ENCODE measurements at places on chromosomes 1 and 21.
A peak's percentile ranks its signal among the peaks of the same experiment; 100 is the strongest.

DNA sequence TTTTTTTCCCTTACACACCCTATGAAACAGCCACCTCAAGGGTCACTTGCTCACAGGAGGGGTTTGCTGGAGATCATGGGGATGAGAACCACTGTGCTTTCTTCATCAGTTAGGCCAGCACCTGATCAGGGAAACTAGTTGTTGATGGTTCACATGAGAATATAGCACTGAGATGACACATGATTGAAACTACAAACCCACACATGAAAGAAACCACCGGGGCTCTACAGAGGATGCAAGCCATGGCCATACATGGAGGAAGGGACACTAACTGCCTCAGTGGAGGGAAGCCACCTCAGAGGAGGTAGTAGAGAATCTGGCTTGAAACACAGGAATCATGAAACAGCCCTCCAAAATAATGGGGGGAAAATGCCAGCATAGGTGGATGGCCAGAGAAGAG lies 63.2 kb downstream of the PRKAB2 start:
- no peak for DNase-seq

DNA sequence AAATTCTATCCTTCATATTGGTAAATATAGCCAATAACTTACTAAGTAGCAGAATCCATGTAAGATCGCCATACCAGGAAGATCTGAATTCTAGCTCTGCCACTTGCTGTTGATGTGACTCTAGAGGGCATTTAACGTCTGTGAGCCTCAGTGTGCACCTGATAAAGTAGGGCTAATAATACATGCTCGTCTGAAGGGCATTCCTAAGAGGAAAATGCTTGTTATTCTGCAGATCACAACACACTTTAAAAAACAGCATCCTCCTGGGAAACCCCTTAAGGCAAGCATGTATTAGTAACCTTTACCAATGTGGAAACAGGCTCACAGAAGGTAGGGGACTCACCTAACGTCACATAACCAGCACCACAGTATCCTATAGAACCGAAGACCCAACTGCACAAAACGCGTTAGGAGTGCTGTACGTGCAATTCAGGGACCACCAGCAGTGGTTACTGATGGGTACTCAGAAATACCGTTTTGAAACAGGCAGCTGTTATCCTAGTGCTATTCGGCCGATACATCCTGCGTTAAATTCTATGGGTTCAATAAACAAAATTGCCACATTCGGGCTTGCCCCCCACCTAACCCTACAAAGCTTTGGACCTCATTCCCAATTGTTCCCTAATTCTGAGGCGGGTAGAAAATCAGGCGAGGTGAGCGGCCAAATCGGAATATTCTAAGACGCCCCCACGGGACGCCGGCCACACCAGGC lies 758 bp downstream of the DEPDC1 start:
- DNase-seq, result no peak

- DNase-seq, result peak; percentile 32
Measured at GRCh38 chr1:154609398-154610380, 1.7 kb upstream of the ADAR start.

DNA sequence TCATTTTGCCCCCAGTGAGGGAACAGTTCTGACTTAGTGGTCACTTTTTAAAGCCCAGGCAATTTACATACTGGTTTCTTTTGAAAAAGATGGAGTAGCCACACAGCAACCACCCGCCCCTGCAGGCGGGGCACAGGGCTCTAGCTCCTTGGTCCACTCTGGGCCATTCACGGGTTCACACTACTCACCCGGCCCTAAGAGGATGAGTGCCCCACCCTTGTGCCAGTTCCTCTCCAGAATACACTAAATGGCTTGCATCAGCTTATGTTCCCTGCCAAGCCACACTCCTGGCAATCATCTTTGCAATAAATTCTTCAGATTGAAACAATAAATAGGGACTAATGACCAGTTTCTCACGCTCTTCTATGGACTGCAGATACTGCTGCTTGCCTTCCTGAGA lies 15.7 kb upstream of the ATP13A2 start:
- DNase-seq, result no peak

DNA sequence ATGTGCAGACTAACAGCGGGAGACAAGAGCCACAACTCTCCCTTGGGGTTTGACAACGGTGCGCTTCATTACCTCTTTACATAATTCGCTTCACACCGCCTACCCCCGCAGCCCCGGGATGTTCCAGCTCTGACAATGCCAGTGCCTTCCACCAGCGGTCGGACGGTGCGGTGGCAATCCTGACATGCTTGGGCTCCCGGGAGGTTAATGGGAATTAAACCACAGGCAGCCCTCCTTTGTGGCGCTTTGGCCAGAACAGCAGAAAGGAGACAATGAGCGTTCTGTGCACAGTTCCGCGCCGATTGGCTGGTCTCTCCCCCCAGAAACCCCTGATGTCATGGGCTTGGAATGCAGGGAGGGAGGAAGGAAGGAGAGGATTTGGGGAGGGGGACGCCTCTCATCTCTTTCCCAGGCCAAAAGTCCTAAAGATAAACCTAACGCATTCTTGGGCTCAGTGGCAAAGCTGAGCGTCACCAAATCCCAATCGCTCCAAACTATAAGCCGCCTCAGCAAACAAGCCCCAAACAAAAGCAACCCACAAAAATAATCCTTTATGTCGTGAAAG lies 1.3 kb downstream of the CNN3 start:
- DNase-seq, result peak; percentile 49

- no peak for DNase-seq
Measured at GRCh38 chr1:240732390-240732789, 120.4 kb upstream of the GREM2 start.

- no peak for DNase-seq
Measured at GRCh38 chr1:3638027-3638426, 11.9 kb downstream of the WRAP73 start.

GRCh38 chr21:21715266-21715969 lies 717.2 kb downstream of the NCAM2 start:
- DNase-seq, result no peak

- peak; percentile 89 for DNase-seq
Measured at GRCh38 chr1:157193702-157194391, 55.7 kb upstream of the ETV3 start.

DNA sequence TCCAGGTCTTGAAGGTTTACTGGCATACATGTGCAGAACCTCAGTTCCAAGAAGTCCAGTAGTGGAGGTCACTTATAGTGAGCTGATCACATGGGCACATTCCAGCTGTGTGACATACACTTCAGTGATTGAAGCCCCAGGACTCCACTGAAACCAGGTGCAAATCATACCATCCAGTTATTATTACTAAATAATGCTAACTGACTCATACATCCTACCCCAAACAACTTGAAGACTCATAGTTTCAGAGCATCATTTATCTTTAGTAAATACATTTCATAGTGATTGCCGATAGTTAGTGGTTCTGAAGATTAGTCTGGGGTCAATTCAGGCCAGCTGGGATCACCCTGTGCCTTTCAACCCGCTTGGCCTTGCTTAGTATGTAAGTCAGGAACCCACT lies 137.9 kb upstream of the UBE2U start:
- no peak for DNase-seq

DNA sequence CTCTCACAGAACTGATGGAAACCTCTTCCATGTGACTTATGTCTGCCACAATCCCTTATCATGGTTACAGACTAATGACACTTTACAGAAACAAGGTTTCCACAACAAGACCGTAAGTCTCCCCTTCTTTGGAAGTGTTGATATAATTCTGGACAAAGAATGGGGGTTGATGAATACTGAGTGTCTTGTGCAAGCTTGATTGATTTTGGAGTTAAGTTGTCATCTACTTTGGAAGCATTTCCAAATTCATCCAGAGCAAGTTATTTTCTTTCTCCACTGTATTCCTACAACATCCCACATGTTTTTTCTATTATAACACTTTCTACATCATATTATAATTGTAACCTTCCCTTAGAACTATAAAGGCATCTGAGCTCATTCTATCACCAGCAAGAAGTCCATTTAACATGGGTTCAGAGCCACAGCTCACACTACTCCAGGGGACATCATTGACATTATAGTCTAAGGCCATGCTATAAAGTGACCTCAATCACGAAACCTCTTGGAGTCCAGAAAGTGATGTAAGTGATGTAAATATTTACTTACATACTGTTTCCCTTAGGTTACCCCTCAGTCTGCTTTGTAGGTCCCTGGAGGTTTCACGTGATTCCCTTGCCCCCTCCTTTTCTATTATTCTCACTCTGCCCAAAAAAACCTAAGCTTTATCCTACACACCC lies 125.7 kb upstream of the PBX1 start:
- no peak for DNase-seq

- DNase-seq, result no peak
Measured at GRCh38 chr1:55775007-55775406, 559.8 kb upstream of the USP24 start.

DNA sequence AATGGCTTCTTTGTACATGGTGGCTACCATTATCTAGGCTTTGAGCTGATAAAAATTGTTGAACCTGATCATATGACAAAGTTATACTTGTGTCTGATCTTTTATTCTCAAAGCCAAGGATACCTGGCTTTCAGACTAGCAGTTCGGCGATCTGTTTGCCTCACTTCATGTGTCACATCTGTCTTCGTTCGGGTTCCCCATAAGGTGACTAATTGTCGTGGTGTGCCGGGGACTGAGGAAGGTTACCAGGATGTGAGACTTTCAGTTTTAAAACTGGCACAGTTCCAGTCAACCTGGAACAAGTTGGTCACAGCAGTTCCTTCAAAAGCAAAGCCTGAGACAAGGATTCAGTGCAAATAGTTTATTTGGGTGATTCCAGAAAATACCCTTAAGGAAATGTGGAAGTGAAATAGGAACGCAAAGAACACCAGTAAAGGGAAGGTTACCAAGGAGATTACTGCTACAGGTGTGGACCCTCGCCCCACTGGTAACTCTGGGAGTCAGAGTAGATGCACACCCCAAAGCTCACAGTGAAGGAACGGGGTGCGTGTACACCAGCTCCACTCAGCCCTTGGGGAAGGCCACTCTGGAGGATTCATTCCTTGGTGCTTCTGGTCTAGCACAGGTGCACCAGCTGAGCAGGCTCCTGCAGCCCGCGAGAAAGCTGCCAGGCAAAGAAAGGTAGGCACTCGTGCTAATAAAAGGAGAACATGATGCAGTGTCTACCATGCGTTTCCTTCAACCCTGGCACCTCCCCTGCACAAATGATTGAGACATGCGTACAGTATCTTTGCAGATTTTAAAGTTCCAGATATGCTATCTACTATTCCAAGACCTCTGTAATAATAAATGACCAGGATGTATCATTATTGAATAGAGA lies 69.0 kb downstream of the VWA5B1 start:
- no peak for DNase-seq

GRCh38 chr1:150791585-150791984 lies 16.5 kb downstream of the CTSK start:
- DNase-seq, result no peak

DNA sequence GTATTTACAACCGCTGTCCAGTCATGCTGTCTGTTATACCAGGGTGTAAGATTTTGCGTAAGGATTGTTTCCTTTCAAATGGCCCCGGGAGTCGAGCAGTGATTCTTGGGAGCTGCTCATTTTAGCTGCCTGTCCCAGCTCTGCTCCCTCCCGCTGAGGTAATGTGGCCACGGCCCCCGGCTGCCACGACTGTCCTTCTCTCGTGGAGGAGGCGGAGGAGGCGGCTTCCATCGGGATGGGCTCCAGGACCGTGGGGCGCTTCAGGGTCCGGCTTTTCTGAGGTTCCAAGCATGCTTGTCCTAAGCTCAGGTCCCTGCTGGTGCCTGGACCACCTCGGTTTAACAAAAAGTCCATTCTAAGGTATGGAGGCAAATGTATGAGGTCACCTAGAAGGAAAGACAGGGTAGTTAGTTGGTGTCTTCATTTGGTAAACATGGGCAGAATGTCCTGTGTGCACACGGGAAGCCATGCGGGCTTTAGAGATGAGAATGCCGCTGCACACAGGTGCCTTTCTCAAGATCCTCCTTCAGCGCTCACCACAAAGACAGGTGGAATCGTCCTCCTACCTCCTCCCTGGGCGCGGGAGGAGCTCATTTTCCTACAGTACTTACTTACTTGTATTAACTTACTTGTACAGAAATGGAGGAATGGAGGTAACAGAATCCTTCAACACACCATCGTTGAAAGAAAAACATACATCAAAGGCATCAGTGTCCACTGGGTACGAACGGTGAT lies 145.9 kb downstream of the PCP4 start:
- no peak for DNase-seq

DNA sequence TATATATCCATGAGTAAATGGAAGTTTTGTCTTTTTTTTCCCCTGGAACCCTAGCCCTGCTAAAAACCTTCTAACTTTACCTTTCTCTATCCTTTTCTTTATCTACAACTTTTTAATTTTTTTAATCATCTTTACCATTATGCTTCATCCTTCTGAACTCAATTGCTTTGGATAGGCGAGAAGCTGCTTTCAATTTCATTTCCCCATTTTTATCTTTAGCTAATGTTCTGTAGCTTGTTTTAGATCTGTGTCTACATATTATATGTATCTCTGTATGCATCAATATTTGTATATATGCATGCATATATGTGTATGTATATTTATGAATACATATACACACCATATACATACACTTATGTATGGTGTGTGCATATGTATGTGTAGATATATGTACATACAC lies 57.4 kb downstream of the PTPRC start:
- no peak for DNase-seq

DNA sequence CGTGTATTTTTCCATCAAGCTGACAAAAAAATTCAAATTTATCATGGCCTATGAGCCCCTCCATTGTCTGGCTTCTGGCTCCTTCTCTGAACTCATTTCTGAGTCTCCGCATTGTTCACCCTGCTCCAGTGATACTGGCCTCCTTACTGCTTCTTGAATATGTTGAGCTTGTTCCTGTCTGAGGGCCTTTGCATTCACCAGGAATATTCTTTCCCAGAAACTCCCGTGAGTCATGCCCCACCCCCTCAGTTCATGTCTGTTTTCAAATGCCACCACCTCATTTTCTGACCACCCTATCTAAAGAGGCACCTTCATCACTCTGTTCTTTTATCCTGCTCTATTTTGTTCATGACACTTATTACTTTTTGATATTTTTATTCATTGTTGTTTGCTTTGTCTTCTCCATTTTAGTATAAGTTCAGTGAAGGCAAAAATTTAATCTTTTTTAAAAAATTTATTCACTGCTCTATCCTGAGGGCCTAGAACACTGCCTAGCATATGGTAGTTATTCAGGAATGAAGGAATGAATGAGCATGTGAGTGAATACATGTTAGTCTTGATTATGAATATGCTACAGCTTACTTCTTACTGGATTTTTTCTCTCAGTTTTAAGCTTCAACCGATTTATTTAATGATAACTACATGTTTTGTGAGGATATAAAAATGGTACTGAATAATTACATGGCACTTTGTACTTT lies 140.4 kb upstream of the C1orf105 start:
- no peak for DNase-seq

GRCh38 chr1:230030122-230030821 lies 36.8 kb upstream of the GALNT2 start:
- DNase-seq, result no peak

- DNase-seq, result no peak
Measured at GRCh38 chr1:177825276-177825901, 144.5 kb downstream of the SEC16B start.

- no peak for DNase-seq
Measured at GRCh38 chr1:234656944-234657654, 47.1 kb upstream of the IRF2BP2 start.

DNA sequence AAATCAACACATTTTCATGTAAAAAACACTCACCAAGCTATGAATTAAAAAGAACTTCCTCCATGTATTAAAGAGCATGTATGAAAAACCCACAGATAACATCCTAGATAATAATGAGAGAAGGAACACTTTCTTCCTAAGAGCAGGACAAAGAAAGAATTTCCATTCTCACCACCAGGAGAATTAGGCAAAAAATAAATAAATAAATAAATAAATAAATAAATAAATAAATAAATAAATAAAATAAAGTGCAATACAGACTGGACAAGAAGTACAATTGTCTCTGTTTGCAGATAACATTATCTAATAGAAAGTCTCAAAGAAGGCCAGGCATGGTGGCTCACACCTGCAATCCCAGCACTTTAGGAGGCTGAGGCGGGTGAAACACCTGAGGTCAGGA lies 218.2 kb downstream of the BRINP3 start:
- no peak for DNase-seq
